ENCODE measurements at places on chromosomes 4 and X. TPM values are rescaled to one million over a fixed set of nuclear protein-coding genes. Genes with fewer than 3 reads are reported as not detected.
A peak's percentile ranks its signal among the peaks of the same experiment; 100 is the strongest.

NPY2R gene
- total RNA-seq: under 0.01 TPM

DNA sequence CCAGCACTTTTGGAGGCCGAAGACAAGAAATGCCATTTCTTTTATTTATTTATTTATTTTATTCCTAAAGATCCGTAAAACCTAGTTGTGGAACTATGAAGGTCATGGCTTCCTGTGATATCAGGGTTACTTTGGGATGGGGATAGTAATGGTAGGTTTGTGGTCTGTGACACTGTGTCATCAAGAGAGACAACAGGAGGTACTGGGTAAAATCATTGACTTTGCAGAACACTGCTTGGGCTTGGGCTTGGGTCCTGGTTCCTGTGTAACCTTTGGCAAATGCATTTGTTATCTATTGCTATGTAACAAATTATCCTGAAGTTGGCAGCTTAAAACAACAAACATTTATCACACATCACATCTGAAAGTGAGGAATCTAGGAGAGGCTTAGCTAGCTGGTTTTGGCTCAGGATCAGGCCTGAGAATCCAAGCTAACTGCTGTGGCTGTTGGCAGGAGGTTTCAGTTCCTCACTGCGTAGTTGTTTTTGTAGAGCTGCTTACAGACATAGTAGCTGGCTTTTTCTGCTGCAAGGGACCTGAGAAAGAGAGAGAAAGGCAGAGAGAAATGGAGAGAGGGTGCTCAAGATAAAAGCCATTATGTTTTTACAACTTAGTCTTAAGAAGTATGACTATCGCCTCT lies 576.4 kb upstream of the SLIT2 start:
- peak; percentile 78 for DNase-seq
- no peak overlapping the region for H3K4me3 ChIP-seq
- H3K27ac ChIP-seq: no peak overlapping the region
- no peaks in the 10 kb centered on the region for H3K4me1 ChIP-seq
- H3K36me3 ChIP-seq: no peaks in the 10 kb centered on the region

- no peaks in the 10 kb centered on the region for H3K4me1 ChIP-seq
- DNase-seq: no peak
- H3K27ac ChIP-seq: no peak overlapping the region
- H3K36me3 ChIP-seq: no peaks in the 10 kb centered on the region
- no peak overlapping the region for H3K4me3 ChIP-seq
These were observed 58.2 kb upstream of the RBM47 start for GRCh38 chr4:40687676-40688389.

UNC5C gene
- 0.75 TPM for total RNA-seq

DNA sequence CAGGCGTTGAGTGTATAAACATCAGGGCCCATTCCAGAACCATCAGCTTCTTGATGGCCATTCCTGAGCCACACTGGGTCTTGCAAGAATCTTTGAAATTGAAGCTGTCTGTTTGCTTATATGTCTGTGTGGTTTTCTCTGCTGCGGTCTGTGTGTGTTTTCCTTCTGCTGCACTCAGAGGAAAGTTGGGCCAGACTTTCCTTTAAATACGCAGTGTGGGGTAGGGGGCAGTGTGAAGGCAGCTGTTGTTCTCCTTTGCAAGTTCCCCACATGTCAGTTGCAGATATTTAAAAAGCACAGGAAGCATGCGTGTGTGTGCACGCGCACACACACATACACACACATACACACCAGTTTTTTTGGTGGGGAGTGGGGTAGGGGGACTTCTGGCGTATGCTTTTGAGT lies 32.1 kb downstream of the CCKAR start:
- no peaks in the 10 kb centered on the region for H3K36me3 ChIP-seq
- H3K27me3 ChIP-seq: no peaks in the 10 kb centered on the region
- DNase-seq: peak; percentile 58
- H3K4me1 ChIP-seq: peaks cover 14% of the 10 kb centered on the region
- no peak overlapping the region for H3K4me3 ChIP-seq
- H3K27ac ChIP-seq: no peak overlapping the region

GRCh38 chr4:26015133-26015651 lies 101.2 kb downstream of the SMIM20 start:
- peak; percentile 89 for DNase-seq
- H3K4me3 ChIP-seq: no peak overlapping the region
- no peaks in the 10 kb centered on the region for H3K36me3 ChIP-seq
- H3K4me1 ChIP-seq: peaks cover 27% of the 10 kb centered on the region
- no peak overlapping the region for H3K27ac ChIP-seq

NR3C2 gene
- total RNA-seq: 10.6 TPM

GABRG1 gene
- total RNA-seq: 0.04 TPM

DNA sequence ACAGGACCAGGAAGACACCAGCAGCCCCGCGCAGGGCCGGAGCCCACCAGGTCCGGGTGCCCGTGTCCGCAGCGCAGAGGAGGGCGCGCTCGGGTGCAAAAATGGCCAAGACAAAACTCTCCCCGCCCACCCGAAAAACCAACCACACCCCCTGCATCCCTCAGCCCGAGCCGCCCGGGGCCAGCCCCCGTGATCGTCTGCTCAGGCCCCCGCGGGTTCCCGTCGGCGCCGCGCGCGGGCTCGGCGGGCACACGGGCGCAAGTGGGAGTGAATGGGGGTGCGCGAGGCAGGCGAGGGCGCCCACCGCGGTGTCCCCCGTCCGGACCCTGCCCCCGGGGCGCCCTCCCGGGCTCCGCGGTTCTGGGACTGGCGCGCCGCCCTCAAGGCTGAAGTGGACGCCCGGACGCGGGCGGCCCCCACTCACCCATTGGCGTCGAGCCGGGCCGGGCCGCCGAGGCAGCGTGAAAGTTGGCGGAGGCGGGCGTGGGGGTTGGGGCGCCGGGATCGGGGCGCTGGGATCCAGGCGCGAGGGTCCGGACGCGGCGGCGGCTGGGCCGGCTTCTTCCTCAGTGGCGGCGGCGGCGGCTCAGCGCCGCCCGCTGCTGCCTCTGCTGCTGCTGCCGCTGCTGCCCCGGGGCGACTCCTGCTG lies 393 bp downstream of the SH3KBP1 start:
- peak overlapping the region; percentile 50 for H3K4me3 ChIP-seq
- peak; percentile 40 for DNase-seq
- no peaks in the 10 kb centered on the region for H3K36me3 ChIP-seq
- peaks cover 23% of the 10 kb centered on the region for H3K27me3 ChIP-seq
- H3K4me1 ChIP-seq: no peaks in the 10 kb centered on the region

DNA sequence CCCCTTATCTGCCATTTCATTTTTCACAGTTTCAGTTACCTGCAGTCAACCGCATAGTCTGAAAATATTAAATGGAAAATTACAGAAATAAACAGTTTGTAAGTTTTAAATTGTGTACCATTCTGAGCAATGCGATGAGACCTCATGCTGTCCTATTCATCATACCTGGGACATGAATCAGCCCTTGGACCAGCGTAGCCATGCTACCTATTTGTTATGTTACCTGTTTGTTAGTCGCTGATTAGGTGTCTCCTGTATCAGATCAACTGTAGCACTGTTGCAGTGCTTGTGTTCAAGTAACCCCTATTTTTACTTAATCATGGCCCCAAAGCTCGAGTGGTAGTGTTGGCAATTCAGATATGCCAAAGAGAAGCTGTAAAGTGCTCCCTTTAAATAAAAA lies 492.2 kb upstream of the AADAT start:
- no peaks in the 10 kb centered on the region for H3K27me3 ChIP-seq
- H3K4me1 ChIP-seq: no peaks in the 10 kb centered on the region
- H3K36me3 ChIP-seq: no peaks in the 10 kb centered on the region
- no peak overlapping the region for H3K4me3 ChIP-seq
- no peak for DNase-seq

- H3K4me3 ChIP-seq: no peak overlapping the region
- no peak for DNase-seq
- H3K36me3 ChIP-seq: peaks cover 4% of the 10 kb centered on the region
- H3K27ac ChIP-seq: no peak overlapping the region
These were observed 23.6 kb downstream of the EIF4E start for GRCh38 chr4:98905297-98905696.

PRSS48 gene
- not detected for total RNA-seq

GPRIN3 gene
- 4.3 TPM for total RNA-seq
